ENCODE measurements at places on chromosomes 3 and 15.

DNA sequence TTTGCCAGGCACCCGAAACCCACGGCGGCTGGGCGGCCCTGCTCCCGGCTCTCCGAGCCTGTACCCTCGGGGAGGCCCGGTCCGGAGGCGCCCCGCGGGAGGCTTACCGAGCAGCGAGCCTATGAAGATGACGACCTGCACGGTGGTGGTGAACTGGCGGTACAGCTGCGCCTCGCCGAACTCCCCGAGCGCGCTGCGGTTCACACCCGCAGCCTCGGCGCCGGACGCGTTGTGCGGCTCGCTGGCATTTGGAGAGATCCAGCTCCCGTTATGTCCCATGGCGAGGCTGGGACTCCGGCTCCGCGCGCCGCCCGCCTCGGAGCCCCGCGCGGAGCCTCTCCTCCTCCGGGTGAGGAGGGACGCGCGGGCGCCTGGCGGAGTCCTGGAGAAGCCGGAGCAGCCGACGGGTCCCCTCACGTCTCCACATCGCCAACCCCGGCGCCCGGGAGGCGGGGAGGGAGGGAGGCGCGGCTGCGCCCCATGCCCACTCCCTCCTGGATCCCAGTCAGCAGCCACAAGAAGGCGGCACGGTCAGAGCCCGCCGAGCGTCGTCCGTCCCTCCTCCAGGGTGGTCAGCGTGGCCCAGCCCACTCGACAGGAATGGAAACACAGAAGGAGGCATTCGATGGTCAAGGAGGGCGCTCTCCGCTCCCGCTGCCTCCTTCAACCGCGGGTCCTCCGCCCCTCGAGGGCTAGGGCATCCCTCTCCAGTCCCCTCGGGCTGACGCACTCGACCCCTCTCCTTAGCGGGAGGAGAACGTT is at the start of gene GPR176:
GPR176 (minus strand) TSS at position 519 of the 762 bp plus-strand sequence; CDS start at position 279, 240 bp downstream.
- DNase-seq: peak; percentile 31

DNA sequence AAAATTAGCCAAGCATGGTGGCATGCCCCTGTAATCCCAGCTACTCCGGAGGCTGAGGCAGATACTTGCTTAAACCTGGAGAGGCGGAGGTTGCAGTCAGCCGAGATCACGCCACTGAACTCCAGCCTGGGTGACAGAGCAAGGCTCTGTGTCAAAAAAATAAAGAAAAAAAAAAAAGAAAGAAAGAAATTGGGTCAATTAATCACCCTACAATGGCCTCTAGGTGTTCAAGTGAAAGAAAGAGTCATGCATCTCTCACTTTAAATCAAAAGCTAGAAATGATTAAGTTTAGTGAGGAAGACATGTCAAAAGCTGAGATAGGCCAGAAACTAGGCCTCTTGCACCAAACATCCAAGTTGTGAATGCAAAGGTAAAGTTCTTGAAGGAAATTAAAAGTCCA is 44.9 kb upstream of the GSK3B start:
- no peak for DNase-seq

DNA sequence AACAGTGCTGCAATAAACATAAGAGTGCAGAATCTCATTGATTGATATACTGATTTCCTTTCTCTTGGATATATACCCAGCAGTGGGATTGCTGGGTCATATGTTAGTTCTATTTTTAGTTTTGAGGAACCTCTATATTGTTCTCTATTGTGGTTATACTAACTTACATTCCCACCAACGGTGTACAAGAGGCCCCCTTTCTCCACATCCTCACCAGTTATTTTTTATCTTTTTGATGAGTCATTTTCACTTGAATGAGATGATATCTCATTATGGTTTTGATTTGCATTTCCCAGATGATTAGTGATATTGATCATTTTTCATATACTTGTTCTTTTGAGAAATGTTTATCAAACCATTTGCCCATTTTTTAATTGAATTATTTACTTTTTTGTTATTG is 12.4 kb upstream of the IREB2 start:
- DNase-seq: no peak

GRCh38 chr3:143784446-143784845 is 63.8 kb downstream of the SLC9A9 start:
- DNase-seq: no peak

GRCh38 chr15:68318008-68318835 is 40.7 kb downstream of the FEM1B start:
- DNase-seq: no peak

- DNase-seq: no peak
Observed at GRCh38 chr3:111794711-111795110, 64.4 kb upstream of the PHLDB2 start.

DNA sequence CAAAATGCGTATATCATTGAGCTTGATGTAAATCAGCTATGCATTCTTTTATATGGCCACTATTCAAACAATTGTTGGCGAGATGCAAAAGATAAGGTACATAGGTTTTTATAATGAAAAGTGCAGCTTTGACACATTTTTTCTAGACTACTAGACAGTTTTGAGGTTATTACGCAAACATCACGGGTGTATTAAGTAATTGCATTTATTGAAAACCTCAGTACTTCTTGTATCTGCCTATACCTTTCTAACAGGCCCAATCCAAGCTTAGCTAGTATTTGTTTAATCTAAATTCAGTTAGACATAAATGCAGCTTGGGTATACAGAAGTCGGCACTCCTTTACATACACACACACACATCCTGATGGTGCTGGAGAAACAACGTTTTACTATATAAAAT is 2.7 kb downstream of the SPESP1 start:
- no peak for DNase-seq

DNA sequence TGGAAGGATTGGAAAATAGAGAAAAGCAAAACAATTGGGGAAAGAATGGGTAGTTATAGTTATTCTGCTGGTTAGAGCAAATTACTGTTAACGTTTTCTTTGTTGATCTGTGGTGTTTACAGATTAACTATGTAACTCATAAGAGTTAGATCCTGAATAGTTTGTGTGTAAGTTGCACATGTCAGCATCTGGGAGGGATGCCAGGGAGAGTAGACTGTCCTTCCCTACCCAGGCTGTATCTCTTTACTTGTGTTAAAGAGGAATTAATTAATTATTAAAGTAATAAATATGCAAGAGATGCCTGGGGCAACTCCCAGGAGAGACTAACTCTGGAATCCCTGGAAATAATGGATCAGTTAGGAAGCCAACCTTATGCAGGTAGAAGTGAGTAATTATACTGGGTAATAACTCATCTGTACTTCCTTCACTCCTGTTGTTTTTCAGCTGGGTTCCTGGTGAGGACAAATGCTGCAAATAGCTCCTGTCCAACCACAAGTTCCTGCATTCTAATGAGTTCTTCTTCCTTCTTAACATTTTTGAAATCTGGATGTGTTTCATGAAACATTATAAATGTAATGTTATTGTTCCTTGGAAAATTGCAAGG is 18.9 kb downstream of the GHRL start:
- DNase-seq: no peak

DNA sequence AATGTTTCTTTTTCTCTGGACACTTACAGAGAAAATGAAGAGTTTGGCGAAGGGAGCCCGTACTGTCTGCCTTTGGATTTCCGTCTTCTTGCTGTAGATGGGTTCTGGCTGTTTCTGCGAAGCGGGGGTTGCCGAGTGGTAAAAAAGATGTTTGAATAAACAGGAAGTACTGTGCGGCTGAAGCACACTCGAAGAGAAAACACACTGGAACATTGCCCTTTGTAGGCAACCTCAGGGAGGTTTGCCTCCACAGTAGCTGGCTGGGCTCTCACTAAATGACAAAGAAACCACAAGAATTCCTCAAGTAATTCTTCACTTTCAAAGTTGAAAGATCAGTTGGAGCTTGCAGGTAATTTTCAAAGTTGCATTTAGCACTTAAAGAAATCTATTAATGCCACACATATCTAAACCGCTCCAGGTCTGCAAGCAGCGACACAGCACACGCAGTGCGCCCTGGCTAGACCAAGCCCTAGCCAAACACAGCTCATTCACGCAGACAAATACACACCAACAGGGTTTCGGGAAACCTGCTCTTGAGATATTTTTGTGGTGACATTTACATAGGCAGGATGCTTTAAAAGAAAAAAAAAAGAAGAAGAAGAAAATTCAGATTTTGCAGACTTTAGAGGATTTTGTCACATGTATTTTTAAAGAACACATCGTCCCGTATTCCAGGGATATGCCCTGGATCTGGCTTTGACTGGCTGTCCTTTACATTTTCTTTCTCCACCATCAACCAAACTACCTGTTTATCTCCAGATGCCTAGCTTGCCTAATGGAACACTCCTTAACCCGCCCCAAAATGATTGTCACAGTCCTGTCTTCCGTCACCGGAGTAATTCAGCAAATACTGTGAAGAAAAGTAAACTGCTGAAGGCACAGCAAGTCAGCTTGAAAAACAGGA is 452.8 kb downstream of the FOXP1 start:
- DNase-seq: peak; percentile 82

- no peak for DNase-seq
Observed at GRCh38 chr15:81856001-81856633, 189.7 kb downstream of the MEX3B start.

DNA sequence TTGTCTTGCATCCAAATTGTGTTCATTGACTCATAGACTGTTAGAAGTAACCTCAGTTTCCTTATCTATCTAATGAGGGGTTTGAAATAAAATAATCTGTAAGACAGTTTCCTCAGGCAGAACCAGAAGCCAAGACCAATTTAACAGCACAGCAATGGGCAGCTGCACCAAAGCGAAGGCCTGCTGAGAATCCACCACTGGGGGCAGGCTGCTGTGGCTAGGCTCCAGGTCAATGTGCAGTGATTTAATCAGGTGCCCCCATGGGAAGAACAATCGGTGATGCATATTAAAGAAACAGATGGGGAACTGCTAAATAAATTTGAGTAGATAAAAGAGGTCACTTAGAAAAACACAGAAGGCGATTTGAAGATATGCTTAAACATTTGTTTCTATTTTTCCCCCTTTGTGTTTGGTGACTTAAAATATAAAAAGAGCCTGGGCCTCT is 28.0 kb upstream of the TMOD3 start:
- DNase-seq: no peak

- DNase-seq: no peak
Observed at GRCh38 chr3:158703566-158703965, 28.7 kb downstream of the RARRES1 start.

GRCh38 chr15:99692825-99693224 is 40.4 kb downstream of the LYSMD4 start:
- DNase-seq: no peak

- no peak for DNase-seq
Observed at GRCh38 chr15:41276831-41277230, 45.8 kb downstream of the CHP1 start.

- no peak for DNase-seq
Observed at GRCh38 chr3:86180696-86181095, 810.3 kb downstream of the VGLL3 start.

DNA sequence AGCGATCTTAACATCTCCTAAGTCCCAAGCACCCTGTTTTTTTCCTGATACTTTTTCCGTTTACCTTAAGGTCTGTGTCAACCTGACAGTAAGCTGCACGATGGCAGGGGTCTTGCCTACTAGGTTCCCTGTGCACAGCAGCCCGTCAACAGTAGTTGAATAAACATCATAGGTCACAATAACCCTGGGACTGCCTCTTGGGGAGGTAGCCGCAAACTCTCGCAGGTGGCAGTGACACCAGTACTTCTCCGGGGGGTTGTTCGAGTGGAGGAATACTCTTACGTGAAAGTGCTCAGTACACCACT is 365 bp upstream of the PDCD6IP start:
- DNase-seq: no peak

DNA sequence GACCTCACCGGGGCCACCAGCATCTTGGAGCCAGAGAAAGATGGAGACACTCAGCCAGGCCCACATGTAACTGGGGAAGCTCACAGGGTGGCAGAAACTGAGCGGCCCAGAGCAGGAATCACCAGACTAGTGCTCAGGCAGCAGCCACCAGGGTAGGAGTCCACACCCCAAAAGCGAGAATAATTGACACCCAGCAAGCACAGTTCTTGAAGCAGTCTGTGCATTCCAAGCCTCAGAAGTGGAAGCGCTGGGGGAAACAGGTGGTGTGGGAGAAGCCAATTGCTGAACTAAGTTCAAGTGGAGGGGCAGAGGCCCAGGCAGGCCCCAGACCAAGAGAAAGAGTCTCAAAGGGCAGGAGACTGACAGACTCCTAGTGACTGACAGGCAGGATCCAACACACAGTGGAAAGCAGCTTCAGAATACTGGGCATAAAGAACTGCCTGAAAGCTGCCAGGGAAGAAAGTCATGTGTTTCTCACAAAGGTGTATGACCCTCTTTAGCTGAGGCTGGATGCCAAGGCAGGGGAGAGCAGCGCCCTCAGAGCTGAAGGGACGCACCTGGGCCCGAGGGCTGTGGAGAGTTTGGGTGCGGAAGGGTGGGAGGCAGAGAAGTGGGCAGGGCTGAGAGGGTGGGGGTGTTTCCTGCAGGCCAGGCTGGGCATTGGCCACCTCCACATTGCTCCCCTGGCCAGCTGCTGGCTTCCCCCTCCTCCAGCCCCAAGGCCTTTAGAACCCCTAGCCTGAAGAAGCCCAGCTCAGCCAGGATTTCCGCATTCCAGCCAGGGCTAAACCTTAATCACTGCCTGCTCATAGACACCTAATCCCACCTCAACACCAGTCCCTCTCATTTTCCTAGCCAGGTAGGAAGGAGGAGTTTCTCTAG is 7.7 kb downstream of the NT5DC2 start:
- no peak for DNase-seq

- DNase-seq: no peak
Observed at GRCh38 chr3:156417559-156418132, 137.3 kb downstream of the SSR3 start.

DNA sequence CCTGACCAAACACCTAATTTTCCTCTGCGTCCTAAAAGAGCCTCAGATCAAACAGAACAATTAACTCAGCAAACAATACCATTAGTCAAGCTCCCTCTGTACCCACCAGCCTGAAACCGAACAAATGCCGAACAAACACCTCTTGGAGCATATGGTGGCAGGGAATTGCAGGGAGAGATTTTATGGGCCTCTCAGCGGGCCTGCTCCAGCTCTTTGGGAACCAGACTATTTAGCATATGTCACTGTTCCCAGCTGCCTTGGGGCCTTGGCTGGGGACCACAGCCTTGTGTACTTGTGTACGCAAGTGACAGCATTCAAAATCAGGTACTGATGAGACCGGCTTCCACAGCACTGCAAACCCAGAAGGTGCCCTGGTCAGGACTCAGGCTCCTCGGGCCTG is 388.8 kb upstream of the PPP2R3A start:
- no peak for DNase-seq

DNA sequence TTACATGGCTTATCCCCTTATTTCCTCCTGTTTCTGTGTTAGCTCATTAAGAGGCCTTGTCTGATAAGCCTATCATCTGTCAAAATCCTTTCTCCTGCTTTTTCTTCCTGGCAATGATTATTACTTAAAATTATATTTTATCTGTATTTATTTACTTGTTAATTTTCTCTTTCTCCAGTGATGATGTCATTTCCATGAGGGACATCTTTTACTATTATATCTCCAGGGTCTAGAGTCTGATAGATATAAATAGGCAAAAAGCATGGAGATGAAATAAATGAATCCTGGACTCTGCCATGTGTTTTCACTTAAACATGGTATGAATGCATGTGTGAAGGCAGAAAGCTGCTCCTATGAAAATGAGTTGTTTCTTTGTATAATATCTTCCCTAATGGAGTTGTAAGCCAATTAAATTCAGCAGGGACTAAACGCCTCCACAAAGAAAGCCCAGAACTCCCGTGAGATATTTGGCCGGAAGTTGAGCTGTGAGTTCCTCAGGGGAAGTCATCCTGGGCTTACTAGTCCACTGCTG is 375.2 kb downstream of the TUSC7 start:
- DNase-seq: no peak

GRCh38 chr3:144643771-144644198 is 672.2 kb downstream of the DIPK2A start:
- DNase-seq: no peak

Measured in CD4-positive, alpha-beta T cell treated with Interleukin-17A for 1 hour (primary cell).